RPMI8226 (cell line): ENCODE measurements at places on chromosomes 12 and 14.
A peak's percentile ranks its signal among the peaks of the same experiment; 100 is the strongest.

DNA sequence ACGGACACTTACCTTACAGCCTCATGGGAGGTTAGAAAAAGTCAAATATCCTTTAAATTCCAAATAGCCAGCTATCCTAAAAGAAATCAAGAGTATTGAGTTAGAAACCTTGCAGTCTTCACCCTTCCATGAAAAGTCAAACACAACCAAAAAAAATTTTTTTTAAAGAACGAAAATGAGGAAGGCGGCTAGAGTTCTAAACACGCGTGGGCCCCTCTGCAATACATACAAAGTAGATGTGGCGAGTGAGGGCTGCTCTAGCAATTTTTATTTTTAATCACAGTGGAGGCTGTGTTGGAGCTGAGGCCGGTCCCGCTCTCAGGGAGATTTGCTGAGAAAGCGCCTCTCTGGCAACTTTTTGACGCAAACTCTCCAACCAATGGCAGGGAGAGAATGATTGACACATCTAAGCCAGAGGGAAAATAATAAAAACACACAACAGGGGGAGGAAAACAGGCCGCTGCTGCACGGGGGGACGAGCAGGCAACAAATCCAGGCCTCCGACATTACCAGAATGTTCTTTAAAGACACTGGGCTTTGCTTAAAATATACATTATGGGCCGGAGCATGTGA lies at the start of gene OTX2:
Gene OTX2 (minus strand): TSS at position 333 of the 573 bp plus-strand sequence. CDS start 5,023 bp downstream, outside the sequence.
- no peak for DNase-seq

- no peak for DNase-seq
Observed at GRCh38 chr12:14901228-14901562, 15.5 kb upstream of the MGP start.

- DNase-seq: no peak
Observed at GRCh38 chr12:14904854-14905253, 19.2 kb upstream of the MGP start.

GRCh38 chr12:91685917-91686316 lies 459.7 kb downstream of the BTG1 start:
- no peak for DNase-seq

GRCh38 chr12:43676183-43676813 lies 82.3 kb downstream of the PUS7L start:
- peak; percentile 11 for DNase-seq

DNA sequence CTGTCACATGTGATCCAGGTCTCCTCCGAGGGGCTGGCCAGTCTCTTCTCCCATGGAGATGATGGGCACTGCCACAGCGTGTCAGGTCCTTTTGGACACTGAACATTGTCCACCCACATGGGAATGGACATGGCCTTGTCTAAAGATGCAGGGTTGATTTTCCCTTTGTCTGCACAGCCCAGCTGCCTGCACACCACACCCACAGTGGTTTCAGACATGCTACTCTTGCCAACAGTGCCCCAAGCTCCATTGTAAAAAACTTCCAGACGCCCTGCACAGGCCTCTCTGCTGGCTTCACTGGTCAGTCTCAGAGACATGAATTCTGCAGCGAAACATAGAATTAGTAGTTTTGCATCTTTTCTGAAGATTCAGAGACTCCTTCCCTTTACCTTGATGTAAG lies 18.5 kb downstream of the CD163 start:
- no peak for DNase-seq

DNA sequence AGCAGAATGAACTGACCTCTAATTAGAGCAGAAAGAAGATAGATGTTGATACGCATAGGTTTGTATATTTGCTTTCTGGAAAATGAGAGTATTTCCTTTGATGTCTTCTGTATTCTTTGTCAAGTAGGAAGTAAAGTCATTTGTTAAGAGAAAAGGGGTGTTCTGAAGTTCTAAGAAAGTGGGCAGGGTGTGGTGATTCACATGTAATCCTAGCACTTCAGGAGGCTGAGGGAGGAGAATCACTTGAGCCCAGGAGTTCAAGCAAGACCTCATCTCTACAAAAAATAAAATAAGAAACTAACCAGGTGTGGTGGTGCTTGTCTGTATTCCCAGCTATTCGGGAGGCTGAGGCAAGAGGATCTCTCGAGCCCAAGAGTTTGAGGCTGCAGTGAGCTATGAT lies 2.8 kb downstream of the RHNO1 start:
- DNase-seq: no peak

GRCh38 chr12:59517522-59517921 lies 78.3 kb upstream of the SLC16A7 start:
- no peak for DNase-seq

- no peak for DNase-seq
Observed at GRCh38 chr14:92520102-92521057, 6.8 kb downstream of the RIN3 start.
